ENCODE measurements at places on chromosomes 11 and 22.

DNA sequence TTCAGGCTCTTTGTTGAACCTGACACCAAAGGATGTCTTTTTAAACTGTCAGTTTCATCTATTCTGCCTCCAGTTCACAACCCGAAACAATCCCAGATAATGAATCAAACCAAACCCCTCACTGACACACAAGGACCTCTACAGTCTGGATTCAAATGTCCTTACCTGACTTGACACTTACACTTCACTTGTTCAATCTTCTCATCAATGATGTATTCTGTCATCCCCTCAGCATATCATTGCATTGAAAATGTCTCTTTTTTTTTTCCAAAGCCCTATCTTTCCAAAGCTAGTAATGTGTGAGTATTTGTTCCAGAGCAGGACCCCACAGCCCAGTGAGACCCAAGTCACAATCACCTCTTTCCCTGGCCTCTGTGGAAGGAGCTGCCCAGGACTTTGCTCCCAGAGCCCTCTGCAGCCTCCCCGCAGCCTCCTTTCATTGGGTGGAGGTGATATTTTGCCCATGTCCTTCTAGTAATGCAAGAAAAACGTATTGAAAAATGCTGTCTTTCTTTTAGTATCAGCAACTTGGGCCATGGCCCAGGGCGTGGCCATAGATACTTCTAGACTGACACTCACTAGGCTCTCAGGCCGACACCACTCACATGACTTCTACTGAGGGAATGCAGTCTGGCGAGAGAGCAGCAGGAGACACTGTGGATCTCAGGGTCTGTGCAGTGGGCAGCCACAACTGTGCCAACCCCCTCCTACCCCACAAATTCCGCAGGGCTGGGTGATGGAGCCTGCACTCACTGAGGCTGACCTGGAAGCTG, 18.2 kb downstream of the RFPL3 start:
- DNase-seq: no peak

- no peak for DNase-seq
These were observed 122.0 kb downstream of the VPREB1 start for GRCh38 chr22:22366537-22366936.

DNA sequence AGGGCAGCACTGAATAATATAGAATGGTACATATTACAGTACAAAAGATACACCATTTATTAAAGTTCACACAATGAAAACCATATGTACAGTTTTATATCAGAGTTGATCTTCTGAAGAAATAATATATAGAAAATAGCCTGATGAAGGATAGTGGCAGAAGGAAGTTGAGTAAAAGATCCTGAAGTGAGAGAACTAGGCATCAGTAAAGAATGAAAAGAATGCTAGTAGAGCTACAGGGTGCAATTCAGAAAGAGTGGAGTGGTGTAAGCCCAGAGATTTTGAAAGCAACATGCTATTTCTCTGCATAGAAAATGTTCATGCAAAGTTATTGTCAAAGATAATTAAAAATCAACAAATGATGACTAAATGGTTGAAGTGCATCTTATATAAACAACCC, 1552.7 kb upstream of the TENM4 start:
- no peak for DNase-seq

DNA sequence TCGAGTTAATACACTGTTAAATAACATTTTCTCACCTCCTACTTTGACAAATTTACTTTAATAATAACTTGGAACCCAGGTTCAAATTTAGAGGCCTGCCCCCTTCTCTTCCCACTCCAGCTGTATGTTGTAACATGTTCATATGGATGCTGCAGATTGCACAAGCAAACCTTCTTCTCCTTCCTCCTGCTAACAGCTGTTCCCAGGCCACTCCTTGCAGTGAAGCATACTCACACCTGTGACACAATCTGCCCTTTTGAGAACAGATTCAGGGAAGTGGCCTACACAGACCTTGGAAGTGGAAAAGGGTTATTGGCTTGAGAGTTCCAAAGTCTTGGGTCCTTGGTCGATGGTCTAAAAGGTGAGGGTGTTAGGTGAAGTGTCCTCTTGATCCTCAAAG, 131.9 kb downstream of the TEAD1 start:
- no peak for DNase-seq

GRCh38 chr11:113531575-113532451, 56.6 kb upstream of the DRD2 start:
- no peak for DNase-seq
